Tibial nerve (tissue), 4 donors: ENCODE measurements at places on chromosomes 13 and 19. TPM values are rescaled to one million over a fixed set of nuclear protein-coding genes. Genes with fewer than 3 reads are reported as not detected.

DNA sequence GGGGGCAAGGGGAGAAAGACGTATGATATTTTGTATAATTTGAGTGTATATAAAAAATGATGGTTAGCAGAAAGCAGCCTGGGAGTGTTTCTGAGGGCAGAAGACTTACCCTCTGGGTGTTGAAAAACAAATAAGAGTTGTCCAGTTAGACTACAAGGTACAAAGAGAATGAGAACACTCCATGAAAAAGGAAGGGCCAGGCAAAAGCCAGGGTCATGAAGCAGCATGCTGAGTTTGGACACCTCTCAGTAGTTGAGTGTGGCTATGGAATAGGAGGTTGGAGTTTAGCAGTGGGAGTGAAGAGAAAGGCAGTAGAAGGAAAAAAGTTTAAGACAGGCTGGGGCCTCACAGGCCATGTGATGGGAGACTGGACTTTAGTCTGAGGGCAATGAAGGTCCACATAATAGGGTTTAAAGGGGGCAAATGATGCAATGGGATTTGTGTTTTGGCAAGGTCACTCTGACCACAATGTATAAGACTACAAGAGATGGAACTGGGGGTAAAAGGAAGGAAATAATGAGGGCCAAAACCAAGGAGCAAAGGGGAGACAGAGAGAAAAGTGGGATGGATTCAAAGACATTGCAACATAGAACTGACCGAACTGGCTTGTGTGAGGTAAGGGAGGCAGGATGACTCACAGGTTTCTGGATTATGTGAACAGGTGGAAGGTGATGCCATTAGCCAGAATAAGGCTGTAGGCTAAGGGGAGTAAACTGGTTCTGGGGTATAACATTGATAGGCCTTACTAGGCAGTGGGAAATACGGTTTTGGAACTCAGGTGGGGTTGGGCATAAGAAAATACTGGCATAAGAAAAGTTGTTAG, 76.6 kb downstream of the SERP2 start:
- DNase-seq: no peak

GRCh38 chr19:55492362-55492944, 4.2 kb downstream of the SSC5D start:
- no peak for DNase-seq

- DNase-seq: no peak
Measured at GRCh38 chr13:24678151-24678550, 2.1 kb upstream of the ATP12A start.

ZNF253 gene
- total RNA-seq: 19.0 TPM

DNA sequence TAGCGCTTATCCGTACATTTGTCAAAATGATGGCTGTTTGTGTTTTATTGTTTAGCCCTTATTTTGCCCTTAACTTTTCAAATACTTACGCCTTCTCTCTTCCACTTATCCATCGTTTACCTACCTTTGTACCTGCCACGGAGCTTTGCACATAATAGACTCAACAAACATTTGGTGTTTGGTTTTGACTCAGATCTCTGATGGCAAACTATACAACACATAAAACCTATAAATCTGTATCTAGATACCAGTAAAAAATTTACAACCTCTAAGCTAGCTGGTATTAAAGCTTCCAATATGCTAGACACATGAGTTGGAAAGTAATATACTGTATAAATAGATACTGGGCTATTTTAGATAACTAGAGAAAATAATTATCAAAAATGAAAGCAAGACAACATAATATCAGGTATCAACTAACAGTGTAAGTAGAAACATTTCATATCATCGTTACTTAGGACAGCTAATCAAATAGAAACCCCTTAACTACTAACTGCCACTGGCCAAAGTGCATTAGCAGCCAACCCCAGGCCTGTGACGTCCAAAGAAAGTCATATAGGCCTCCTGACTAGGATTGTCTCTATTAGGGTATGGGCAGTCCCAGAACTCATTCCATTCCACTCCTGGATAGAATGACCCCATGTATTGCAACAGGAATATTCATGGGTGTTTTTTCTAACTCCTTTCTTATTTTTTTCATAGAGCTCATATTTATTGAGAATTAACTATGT, 53.8 kb downstream of the KCTD12 start:
- DNase-seq: no peak

DNA sequence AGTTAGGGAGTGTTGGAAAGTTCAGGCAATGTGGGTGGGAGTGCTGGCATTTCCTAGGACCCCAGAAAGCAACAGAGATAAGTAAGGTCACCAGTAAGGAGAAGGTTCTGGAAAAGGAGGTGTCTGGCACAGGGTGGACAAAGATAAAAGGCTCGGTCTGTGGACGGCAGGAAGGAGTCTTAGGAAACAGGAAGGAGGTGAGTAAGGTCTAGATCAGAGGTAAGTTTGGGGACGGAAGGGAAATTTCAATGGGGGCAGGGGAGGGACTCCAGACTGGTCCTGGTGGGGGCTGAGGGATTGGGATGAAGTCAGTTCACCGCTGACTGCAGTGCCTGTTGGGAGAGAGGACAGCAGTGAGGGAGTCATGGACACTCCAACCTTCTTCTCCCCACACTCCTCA, 7.8 kb upstream of the OPA3 start:
- DNase-seq: no peak
